NCI-H748 treated with DMSO at 0.1 percent for 48 hours (cell line): ENCODE measurements at places on chromosomes 6 and 20.

DNA sequence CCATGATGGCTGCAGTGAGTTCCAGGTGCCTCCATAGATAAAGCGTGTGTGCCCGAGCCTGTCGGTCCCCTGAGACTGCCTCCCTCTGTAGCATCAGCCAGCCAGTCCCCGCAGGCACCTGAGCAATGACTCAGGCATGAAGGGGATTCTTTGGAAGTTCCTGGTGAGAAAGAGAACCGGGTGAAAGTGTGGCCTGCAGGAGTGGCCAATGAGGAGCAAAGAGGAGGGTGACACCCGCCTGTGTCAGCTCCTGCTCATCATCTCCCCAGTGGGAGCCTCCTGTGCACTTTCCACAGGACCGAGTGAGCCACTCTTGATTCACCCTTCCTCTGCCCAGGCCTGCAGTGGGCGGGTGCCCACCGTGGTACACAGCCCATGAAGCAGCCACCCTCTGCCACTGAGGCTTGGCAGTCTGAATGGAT, 71.2 kb upstream of the PTPN1 start:
- DNase-seq = no peak

DNA sequence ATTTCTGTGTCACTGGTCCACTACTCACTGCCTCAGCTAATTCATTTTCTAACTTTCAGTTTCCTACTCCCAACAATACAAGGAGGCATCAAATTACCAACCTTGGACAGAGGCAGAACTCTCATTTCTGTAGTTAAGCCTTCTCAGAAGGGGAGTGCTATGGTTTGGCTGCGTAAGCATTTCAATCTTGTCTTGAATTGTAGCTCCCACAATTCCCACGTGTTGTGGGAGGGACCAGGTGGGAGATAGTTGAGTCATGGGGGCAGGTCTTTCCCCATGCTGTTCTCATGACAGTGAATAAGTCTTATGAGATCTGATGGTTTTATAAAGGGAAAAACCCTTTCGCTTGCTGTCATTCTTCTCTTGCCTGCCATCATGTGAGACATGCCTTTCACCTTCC, 22.9 kb downstream of the HLA-DRA start:
- DNase-seq = no peak

GRCh38 chr6:1625794-1626435, 16.2 kb downstream of the FOXC1 start:
- DNase-seq = no peak

GRCh38 chr6:85865420-85866369, 223.0 kb upstream of the SYNCRIP start:
- DNase-seq = peak; percentile 4

GRCh38 chr20:38665506-38666285, 58.6 kb upstream of the SLC32A1 start:
- no peak for DNase-seq

DNA sequence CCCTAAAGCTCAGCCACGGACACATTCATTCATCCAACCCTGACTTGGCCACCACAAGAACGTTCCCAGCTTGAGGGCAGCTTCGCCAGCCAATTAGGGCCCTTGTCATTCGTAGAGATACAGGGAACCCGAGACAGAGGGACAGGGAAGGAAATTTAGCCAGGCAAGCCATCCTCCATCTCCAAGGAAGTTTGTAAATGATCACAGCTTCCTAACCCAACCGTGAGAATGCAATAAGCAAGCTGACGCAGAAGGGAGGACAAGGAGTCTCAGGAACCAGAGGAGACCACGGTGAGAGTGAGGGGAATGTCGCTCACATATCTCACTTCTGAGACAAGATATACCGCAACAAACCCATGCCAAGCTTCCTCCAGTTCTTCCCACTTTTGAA, 1.4 kb downstream of the TRAM2 start:
- no peak for DNase-seq
